ENCODE measurements at places on chromosomes 2 and 18.

DNA sequence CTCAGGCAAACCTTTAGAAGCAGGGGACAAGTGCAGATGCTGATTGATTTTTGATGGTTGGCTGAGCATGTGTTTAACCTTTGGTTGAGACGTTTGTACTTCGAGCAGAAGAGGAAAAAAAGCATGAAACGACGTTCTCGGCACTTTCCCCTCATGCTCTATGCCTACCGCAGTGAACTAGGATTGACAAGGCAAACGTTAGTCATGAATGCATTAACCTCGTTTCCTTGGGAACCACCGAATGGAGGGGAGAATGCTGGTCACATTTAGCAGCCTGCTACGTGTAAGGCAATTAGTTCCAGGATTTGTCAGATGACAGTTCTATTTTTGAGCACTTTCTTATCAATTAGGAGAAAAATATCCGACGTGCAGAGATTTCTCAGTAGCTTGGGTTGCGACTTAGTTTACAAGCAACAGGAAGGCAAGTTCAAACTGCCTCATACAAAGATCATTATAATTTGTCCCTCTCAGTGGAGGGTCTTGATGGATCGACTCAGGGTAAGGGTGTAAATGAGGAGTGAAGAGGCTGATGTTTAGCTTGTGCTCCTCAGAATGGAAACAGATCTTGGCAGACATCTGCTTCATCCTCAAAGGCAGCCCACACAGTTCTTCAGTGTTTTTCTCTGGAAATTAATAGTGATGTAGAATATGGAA, 47.4 kb upstream of the GPR45 start:
- no peaks in the 10 kb centered on the region for H3K27me3 ChIP-seq
- H3K4me3 ChIP-seq = no peak overlapping the region
- no peak overlapping the region for H3K27ac ChIP-seq
- H3K36me3 ChIP-seq = no peaks in the 10 kb centered on the region
- no peaks in the 10 kb centered on the region for H3K4me1 ChIP-seq

- H3K27me3 ChIP-seq = no peaks in the 10 kb centered on the region
- no peaks in the 10 kb centered on the region for H3K36me3 ChIP-seq
- no peak for DNase-seq
- H3K4me1 ChIP-seq = no peaks in the 10 kb centered on the region
- no peak overlapping the region for H3K4me3 ChIP-seq
Measured at GRCh38 chr2:161710131-161710915, 86.1 kb downstream of the SLC4A10 start.

GRCh38 chr18:63161761-63162195, 157.8 kb downstream of the BCL2 start:
- H3K27ac ChIP-seq = peak overlapping the region; percentile 93
- DNase-seq = no peak
- no peaks in the 10 kb centered on the region for H3K36me3 ChIP-seq
- no peaks in the 10 kb centered on the region for H3K27me3 ChIP-seq
- no peak overlapping the region for H3K4me3 ChIP-seq
- peaks cover 79% of the 10 kb centered on the region for H3K4me1 ChIP-seq

DNA sequence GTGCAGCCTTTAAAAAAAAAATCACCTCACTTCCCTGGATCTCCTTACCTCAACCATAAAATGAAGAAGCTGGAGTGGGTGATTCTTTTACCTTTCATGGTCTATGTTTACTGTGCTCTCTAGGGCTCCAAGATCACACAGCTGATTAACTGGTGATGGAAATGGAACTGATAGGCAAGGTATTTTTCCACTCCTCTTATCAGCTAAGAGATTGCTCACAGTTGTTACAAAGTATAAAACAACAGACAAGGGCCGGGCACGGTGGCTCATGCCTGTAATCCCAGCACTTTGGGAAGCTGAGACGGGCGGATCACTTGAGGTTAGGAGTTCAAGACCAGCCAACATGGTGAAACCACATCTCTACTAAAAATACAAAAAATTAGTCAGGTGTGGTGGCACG, 14.5 kb downstream of the RPS27A start:
- no peak overlapping the region for H3K27ac ChIP-seq
- H3K36me3 ChIP-seq = no peaks in the 10 kb centered on the region
- no peak overlapping the region for H3K4me3 ChIP-seq
- no peaks in the 10 kb centered on the region for H3K4me1 ChIP-seq
- DNase-seq = no peak

- H3K27ac ChIP-seq = no peak overlapping the region
- H3K4me3 ChIP-seq = no peak overlapping the region
- H3K27me3 ChIP-seq = no peaks in the 10 kb centered on the region
- H3K36me3 ChIP-seq = no peaks in the 10 kb centered on the region
- H3K4me1 ChIP-seq = no peaks in the 10 kb centered on the region
- DNase-seq = no peak
Measured at GRCh38 chr2:715854-716560, 38.8 kb upstream of the TMEM18 start.

All from vagina (tissue), 2 donors.